ENCODE measurements at places on chromosomes 11 and 22. TPM values are rescaled to one million over a fixed set of nuclear protein-coding genes. Genes with fewer than 3 reads are reported as not detected.

DNA sequence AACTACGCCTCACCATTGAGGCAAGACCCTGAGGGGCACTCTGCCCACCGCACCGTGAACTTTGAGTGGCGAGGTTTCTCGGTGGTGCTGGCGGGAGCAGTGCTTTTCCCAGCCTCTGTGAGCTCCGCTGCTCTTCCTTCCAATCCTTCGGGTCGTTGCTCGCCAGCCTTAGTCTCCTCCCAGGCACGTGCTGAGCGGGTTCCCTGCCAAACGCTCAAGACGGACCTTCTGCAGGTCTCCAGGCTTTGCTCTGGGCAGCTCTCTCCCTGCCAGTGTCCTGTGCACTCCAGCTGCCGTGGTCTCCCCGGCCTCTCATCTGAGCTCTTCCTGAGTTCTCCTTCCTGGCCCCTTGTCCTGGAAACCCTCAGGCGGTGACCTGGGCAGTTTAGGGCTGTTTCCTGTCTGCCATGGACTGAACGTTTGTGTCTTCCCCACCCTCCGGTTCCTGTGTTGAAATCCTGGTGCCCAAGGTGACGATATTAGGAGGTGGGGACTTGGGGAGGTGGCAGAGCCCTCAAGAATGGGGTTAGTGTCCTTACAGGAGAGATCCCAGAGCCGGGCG lies 11.2 kb upstream of the MUC6 start:
- DNase-seq = no peak

GRCh38 chr11:127524618-127525017 lies 524.0 kb upstream of the KIRREL3 start:
- DNase-seq = no peak

DNA sequence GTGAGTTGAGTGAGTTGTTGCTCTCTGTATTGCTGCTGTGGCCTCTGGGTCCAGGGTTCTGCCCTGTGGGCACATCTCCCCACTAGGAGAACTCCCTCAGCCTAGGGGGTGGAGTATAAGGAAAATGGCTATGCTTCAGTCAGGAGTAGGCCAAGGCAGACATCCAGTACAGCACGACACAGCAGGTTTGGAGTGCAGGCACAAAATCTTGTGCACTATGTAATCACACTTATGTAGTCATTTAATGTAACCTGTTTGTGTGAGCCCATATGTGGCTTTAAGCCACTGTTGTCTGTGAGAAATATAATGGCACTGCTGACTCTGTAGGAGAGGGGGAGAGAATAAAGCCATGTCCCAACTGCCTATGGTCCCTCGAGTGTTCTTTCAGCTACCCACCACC lies 90.1 kb downstream of the CCDC83 start:
- no peak for DNase-seq

DNA sequence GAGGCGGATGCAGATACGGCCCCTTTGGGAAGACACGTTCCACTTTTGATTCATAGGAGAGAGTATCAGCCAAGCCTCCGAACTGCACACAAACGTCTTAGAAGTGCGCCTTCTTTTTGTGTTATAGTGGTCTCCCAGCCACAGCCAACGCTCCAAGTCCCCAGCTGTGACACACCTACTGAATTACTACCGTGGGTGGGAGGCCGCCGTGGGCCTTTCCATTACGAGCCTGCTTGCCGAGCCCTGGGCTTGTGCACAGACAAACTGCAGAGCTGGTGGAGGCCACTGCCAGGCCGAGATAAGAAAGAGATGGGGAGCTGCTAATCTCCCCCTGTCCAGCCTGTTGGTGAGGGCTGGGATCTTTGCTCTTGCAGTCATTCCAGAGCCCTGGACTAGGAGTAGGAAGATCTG lies 761 bp downstream of the HMBS start:
- no peak for DNase-seq

GRCh38 chr22:41352058-41352457 lies 29.7 kb upstream of the TEF start:
- no peak for DNase-seq

GRCh38 chr11:17760102-17761029 lies 25.8 kb downstream of the KCNC1 start:
- DNase-seq = peak; percentile 37

DNA sequence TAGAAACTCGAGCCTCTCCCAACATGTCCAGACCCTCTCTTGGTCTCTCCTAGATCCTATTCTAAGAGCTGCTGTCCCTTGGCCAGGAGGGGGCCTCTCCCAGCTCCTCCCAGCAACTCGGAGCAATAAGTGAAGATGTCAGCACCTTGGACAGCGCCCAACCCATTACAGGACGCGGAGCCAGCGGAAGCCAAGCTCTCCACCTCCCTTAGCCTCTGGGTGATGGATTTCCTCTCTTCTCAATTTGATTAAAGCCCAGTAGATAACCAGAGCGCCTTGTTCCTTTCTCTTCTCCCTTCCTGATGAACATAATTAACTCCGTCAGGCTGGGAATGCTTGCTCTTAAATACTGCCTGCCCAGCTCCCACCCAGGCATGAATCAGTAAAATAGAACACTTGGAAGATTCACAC lies 26.2 kb upstream of the TPBGL start:
- DNase-seq = peak; percentile 88

DNA sequence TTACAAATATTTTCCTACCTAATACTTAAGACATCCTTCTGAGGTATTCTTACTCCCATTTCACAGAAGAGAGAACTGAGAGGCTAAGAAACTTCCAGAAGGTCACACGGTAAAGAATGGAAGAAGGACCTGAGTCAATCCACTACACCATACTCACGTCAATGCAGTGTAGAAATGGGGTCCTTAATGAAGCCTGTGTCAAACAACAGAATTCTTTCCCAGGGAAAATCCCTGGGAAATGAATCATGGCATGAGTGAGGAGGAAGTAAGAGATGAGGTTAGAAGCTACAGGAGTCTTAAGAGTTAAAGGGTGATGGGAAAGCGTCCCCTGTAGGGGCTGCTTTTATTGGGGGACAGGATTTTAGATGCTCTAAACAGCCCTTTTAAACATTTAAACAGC lies 147.9 kb downstream of the C11orf91 start:
- DNase-seq = no peak

DNA sequence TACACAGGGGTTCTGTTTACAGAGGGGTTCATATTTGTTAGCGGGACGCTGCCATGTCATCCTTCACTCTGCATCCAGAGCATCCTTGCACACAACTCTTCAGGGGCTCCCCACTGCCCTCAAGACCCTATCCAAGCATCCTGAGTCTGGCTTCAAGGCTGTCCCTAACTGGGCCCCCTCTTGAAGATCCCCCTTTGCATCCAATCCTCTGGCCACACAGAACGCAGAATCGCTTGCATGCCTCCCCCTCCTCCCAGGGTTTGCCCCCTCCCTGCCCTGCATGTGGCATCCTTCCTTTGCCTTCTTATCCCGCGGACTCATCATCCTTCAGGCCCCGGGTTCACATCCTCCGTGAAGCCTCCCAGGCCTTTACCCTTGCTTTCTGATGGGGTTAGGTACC lies 18.6 kb downstream of the C1QTNF6 start:
- DNase-seq = peak; percentile 2

DNA sequence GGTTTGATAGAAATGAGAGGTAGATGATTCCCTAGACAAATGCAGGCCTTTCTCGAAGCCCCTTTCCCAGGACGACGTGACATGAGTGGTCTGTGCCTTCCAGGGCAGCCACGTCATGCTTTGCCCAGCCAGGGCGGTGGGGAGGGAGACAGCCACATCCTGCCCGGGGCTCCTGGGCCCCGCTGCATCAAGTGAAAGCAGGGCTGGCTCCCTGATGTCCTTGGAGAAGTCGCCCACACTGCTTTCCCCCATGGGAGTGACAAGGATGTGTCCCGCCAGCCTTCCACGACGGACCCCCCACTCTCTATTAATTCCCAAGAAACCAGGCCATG lies 13.2 kb downstream of the PPARA start:
- no peak for DNase-seq

DNA sequence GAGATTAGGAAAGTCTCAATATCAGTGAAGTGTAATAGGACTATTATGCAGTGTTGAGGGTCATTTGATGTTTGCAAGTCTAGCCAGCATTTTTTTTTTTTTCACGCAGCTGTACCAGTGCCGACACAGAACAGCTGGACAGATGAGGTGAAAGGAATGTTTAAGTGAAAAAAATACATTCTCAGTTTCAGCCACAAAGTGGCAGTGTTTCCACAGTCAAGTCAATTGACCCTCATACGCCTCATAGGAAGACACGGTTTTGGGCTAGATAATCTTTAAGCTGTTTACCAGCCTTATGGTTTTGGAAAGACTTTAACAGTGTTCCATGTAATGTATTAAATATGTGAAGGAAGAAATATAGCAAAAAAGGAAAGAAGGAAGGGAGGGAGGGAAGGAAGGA lies 349.9 kb upstream of the ANO3 start:
- DNase-seq = no peak

- DNase-seq = no peak
These were observed 68.4 kb downstream of the TRAF6 start for GRCh38 chr11:36441610-36442208.

DNA sequence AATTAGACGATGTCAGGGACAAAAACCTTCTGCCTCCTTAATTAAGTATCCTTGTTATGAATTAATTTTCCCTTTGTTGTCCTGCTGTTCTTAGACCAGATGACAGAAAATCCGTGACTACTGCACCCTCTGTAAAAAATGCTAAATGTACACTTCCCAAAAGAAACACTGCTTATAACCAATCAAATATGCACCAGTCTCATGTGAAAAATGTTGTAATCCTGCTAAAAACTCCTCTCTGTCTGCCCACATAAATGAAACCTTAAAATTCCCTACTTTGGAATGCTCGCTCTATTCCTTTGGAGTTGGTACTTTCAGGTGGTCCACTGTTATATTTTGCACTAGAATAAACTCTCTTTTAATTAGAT lies 366.8 kb upstream of the CCDC179 start:
- no peak for DNase-seq

DNA sequence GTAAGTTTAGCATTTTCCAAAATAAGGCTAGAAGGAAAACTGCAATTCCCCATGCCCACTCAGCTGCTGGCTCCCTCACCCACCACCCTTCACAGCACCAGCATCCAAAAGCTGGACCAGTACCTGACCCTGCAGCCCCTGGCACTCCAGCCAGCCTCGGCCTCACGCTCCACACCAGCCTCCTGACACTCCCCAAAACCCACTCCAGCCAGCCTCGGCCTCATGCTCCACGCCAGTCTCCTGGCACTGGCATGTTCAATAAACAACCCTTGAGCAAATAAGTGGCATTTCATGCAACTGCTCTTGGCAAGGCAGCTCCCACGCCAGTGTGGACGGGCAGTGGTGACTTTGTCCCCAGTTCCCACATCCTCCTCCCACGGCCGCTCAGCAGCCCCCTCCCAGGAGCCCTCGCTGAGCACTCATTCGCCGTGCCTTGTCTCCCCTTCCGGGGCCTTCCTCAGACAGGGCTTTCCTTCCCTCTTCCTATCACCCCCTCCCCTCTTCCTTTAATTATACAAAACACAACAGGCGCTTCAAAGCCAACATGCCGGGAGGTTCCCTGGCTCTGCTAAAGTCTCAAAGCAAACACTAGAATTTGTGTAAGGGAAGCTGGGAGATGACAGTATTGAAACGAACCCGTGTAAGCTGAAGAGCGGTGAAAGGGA lies 6.8 kb downstream of the TOLLIP start:
- no peak for DNase-seq

- no peak for DNase-seq
These were observed 56.9 kb upstream of the CADM1 start for GRCh38 chr11:115561116-115561515.

DNA sequence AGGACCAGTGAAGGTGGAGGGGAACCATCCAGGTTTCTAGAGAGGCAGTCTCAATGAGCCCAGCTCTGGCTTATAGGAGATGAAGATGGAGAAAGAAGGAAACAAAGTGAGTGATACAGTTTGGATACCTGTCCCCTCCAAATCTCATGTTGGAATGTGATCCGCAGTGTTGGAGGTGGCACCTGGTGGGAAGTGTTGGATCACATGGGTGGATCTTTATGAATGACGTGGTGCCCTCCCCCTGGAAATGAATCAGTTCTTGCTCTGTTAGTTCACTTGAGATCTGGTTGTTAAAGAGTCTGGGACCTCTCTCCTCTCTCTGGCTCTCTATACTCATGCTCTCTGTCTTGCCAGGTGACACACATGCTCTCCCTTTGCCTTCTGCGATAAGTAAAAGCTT lies 393.1 kb upstream of the NARS2 start:
- DNase-seq = no peak

GRCh38 chr11:121550247-121551030 lies 97.7 kb upstream of the SORL1-AS1 start:
- no peak for DNase-seq

- peak; percentile 37 for DNase-seq
These were observed 65.9 kb downstream of the PRR5L start for GRCh38 chr11:36361901-36362391.

GRCh38 chr22:28358312-28358711 lies 321.3 kb downstream of the TTC28 start:
- DNase-seq = no peak

- DNase-seq = no peak
These were observed 23.9 kb downstream of the RTN4RL2 start for GRCh38 chr11:57484141-57484710.

DNA sequence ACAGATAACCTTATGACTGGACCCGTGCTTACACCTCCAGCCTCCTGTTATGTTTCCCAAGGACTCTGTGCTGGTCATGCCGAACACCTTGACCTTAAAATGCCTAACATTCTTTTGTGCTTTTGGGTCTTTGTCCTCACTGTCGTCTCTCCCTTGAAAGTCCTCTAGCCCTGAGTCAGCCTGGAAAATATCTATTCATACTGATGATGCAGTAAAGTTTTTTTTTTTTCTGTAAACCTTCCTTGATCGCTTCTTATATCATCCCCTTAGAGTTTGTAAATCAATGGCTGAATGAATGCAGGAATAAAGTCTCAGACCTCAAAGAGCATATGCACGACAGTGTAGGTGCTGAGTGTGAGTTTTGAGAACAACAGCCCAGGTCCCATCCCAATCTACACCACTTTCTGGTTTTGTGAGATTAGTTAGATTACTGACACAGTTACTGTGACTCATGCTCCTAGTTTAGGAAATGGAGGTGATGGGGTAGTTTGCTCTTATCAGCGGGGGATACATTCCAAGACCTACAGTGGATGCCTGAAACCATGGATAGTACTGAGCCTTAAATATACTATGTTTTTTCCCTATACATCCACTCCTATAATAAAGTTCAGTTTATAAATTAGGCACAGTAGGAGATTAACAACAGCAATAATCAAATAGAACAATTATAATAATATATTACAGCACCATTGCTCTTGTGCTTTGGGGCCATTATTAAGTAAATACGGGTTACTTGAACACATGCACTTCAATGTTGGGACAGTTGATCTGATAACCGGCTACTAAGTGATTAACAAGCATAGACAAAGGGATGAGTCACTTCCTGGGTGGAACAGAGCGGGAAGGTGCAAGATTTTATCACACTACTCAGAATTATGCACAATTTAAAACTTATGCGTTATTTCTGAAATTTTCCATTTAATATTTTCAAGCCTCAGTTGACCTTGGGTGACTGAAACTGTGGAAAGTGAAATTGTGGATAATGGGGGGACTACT lies 8.6 kb downstream of the TCN1 start:
- DNase-seq = no peak

GRCh38 chr11:134413043-134413825 lies 1.2 kb upstream of the B3GAT1 start:
- DNase-seq = no peak

The SCUBE1 gene
- 3.3 TPM for total RNA-seq

The SPA17 gene
- 3.5 TPM for total RNA-seq

The SLC37A2 gene
- 8.9 TPM for total RNA-seq

The GLB1L3 gene
- total RNA-seq = not detected

The CCDC82 gene
- total RNA-seq = 17.4 TPM

The ACRV1 gene
- not detected for total RNA-seq

The TRIM22 gene
- total RNA-seq = 29.6 TPM

All from left cardiac atrium (tissue), 4 donors.